Effector memory CD4-positive, alpha-beta T cell (primary cell): ENCODE measurements at places on chromosomes 16 and 17.

DNA sequence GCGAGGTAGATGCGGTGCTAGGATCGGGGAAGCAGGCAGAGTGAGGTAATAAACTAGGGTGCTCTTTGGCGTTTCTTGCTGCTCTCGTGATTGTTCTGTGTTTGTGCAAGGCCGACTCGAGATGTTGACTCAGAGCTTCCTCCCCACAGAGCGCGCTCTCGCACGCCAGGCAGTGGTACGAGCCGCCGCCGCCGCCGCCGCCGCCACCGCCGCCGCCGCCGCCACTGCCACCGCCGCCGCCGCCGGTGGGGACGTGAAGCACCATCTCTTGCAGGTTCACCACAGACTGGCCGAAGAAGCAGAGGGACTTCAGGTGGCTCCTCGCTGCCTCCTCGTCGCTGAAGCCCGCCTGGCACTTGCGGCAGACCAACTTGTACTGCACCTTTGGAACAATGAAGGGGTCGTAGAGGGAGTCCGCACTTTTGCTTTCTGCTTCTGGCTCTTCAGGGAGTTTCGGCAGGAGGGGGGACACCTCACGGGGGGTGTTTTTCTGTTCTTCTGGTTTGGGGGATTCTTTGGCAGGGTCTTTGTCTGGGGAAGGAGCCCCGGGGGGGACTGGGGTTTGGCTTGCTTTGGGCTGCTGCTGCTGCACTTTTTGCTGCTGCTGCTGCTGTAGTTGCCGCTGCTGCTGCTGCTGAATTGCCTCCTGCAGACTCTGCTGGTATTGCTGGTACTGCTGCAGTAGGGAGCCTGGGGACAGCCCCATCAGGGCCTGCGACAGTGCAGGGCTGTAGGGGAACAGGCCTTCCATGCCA is 260.2 kb downstream of the ZFHX3 start:
- H3K27ac ChIP-seq = no peak overlapping the region
- peaks cover 6% of the 10 kb centered on the region for H3K27me3 ChIP-seq
- no peaks in the 10 kb centered on the region for H3K36me3 ChIP-seq

DNA sequence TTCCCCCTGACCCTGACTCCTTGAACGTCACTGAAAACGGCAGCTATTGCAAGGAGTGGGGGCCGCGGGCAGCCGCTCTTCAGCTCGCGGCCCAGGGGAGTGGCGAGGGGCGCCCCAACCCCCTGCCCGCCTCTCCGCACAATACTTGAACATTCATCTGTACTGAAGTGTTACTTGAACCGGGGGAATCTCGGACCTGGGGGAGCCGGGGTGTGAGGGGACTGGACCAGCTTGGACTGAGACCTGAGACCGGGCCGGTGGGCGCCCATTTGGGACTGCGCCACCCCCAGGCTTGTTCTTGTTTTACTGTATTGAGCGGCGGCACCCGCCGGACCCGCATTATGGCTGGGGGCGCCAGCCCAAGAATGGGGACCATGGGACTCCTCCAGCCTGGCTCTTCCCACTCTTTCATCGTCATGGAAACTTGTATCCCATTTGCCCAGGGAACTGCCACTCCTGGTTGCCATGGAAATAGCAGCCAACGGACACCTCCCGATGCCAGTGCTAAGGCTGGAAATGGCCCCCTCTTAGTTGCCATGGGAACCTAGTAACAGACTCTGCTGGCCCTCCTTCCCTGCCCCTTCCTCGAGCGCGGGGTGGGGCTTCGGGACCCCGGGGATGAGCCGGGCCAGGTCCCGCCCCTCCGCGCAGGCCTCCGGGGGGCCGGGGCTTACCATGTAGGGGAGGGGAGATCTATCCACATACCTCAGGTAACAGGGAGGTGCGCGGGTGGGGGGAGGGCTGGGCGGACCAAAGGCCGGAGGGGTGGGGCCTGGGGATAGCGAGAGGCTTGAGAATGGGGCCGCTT is 805 bp upstream of the ORAI3 start:
- peak overlapping the region; percentile 69 for H3K27ac ChIP-seq
- H3K27me3 ChIP-seq = no peaks in the 10 kb centered on the region
- peaks cover 3% of the 10 kb centered on the region for H3K36me3 ChIP-seq
- H3K4me3 ChIP-seq = no peak overlapping the region
- H3K4me1 ChIP-seq = peaks cover 18% of the 10 kb centered on the region

GRCh38 chr16:53580038-53580802 is 77.2 kb upstream of the AKTIP start:
- H3K27me3 ChIP-seq = no peaks in the 10 kb centered on the region
- no peak overlapping the region for H3K27ac ChIP-seq
- DNase-seq = no peak
- H3K4me3 ChIP-seq = no peak overlapping the region

DNA sequence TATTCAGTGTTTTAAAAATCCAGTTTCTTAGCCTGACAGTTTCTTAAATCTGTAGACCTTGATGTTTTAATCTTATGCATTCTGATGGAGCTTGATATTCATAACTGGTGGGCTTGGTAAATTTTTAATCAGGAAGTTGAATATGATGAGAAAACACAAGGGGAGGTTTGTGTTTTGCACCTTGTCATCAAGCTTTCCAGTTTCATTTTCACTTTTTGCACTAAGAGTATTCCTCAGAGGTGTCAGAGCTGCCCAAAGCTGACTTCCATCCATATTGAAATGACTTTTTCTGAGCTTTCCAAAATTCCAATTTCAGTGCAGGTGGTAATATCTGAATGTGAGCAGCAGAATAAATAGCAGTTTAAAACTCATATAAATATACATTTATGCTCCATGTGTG is 555.0 kb upstream of the RBFOX1 start:
- no peaks in the 10 kb centered on the region for H3K27me3 ChIP-seq
- no peak for DNase-seq
- no peak overlapping the region for H3K4me3 ChIP-seq
- H3K36me3 ChIP-seq = no peaks in the 10 kb centered on the region
- no peak overlapping the region for H3K27ac ChIP-seq

DNA sequence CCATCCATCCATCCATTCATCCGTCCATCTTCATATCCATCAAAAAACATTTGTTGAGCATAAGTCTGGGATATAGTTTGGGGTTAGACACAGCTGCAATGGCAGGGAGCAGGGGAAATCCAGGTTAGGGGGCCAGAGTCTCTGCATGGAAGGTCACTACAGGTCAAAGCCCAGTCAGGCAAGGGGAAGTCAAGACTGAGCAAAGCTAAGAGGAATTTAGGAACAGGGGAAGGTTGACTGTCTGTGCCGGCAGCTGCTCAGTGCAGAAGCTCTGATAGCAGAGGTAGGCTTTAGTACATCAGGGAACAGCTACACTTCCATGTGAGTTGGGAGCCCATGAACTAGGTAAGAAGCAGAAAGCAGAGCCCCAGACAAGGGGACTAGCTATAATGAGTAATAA is 68.1 kb downstream of the IRF8 start:
- DNase-seq = no peak
- H3K4me3 ChIP-seq = no peak overlapping the region
- no peaks in the 10 kb centered on the region for H3K36me3 ChIP-seq
- no peaks in the 10 kb centered on the region for H3K27me3 ChIP-seq
- H3K27ac ChIP-seq = no peak overlapping the region

GRCh38 chr17:12522336-12522735 is 143.4 kb upstream of the MYOCD start:
- DNase-seq = no peak
- H3K4me1 ChIP-seq = no peaks in the 10 kb centered on the region

DNA sequence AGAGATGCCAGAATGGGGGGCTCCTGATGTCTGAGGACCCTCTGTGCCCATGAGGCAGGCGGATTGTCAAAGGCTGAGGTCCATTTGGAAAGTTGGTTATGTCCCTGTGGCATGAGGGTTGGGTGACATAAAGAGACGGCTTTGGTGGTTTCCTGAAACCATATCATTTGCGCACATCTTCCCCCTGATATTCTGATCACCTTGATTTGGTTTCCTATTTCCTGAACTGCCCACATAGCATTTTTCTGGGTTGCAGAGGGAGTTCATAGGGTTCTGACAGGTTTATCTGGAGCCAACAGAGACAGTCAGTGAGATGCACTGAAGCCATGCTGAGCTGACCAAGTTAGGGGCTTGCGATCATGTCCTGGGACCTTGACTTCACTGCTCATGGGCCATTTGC is 15.7 kb upstream of the RNF222 start:
- H3K27me3 ChIP-seq = peaks cover 4% of the 10 kb centered on the region
- H3K36me3 ChIP-seq = no peaks in the 10 kb centered on the region
- DNase-seq = no peak
- H3K4me1 ChIP-seq = peaks cover 7% of the 10 kb centered on the region
- no peak overlapping the region for H3K27ac ChIP-seq
- no peak overlapping the region for H3K4me3 ChIP-seq

GRCh38 chr16:564690-565418 is 2.0 kb upstream of the NHLRC4 start:
- H3K4me1 ChIP-seq = peaks cover 33% of the 10 kb centered on the region
- no peak overlapping the region for H3K4me3 ChIP-seq
- peaks cover 8% of the 10 kb centered on the region for H3K27me3 ChIP-seq

DNA sequence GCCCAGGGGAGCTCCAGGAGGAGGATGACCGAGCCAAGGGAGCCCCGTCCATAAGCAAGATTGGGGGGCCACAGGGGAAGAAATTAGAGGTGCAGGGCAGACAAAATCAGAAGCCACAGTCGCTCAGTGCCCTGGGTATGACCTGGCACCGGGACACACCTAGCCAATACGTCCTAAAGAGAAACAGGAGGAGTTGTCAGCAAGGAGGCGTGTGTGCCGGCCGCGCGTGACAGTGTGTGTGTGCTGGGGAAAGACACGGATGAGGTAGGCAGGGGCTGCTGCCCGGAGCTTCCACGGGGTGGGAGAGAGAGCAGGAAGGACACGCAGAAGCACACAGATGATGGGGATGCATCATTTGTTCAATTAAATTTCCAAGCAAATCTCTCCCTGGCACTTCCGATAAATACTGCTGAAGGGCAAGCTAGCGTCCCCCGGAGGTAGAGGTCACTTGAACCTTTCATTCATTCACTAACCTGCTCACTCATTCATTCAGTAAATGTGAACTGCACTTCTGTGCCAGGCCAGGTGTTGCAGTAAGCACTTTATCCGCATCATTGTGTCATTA is 38.0 kb downstream of the C16orf95 start:
- H3K4me1 ChIP-seq = no peaks in the 10 kb centered on the region
- no peaks in the 10 kb centered on the region for H3K27me3 ChIP-seq
- no peak overlapping the region for H3K27ac ChIP-seq
- no peak overlapping the region for H3K4me3 ChIP-seq
- no peaks in the 10 kb centered on the region for H3K36me3 ChIP-seq
- DNase-seq = no peak

GRCh38 chr17:56656701-56657327 is 63.3 kb downstream of the NOG start:
- no peak for DNase-seq
- no peaks in the 10 kb centered on the region for H3K27me3 ChIP-seq
- H3K4me3 ChIP-seq = no peak overlapping the region
- no peaks in the 10 kb centered on the region for H3K36me3 ChIP-seq
- H3K27ac ChIP-seq = no peak overlapping the region

DNA sequence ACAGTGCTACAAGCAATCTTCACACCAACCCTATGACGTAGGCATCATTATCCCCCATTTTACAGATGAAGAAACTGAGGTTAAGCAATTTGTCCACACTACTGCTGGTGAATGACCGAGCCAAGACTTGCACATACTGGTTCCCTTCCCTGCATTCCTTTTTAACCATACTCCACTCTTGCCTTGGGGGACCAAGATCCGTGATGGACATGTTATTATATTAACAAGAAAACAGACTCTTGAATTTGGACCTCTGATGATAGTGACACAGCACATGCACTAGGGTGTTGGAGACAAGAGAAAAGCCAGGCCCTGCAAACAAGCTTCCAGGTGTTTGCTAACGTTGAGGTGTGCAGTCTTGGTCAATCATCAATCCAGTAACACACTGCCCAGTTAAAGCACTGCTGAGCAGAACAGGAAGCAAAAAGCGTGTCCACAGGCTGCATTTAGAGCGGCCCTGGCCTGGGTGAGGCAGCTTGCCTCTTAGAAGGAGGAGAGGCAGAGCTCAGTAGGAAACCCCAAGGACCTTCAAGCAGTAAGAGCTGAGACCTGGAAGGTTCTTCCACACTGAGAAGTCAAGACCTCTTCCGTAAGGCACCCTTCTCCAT is 36.7 kb downstream of the HNF1B start:
- H3K27me3 ChIP-seq = peaks cover 3% of the 10 kb centered on the region
- H3K36me3 ChIP-seq = no peaks in the 10 kb centered on the region
- H3K4me1 ChIP-seq = no peaks in the 10 kb centered on the region
- no peak overlapping the region for H3K4me3 ChIP-seq
- no peak overlapping the region for H3K27ac ChIP-seq

GRCh38 chr17:83053021-83053681 is 26.3 kb upstream of the METRNL start:
- H3K36me3 ChIP-seq = no peaks in the 10 kb centered on the region
- no peak overlapping the region for H3K4me3 ChIP-seq
- H3K27ac ChIP-seq = no peak overlapping the region
- DNase-seq = no peak

DNA sequence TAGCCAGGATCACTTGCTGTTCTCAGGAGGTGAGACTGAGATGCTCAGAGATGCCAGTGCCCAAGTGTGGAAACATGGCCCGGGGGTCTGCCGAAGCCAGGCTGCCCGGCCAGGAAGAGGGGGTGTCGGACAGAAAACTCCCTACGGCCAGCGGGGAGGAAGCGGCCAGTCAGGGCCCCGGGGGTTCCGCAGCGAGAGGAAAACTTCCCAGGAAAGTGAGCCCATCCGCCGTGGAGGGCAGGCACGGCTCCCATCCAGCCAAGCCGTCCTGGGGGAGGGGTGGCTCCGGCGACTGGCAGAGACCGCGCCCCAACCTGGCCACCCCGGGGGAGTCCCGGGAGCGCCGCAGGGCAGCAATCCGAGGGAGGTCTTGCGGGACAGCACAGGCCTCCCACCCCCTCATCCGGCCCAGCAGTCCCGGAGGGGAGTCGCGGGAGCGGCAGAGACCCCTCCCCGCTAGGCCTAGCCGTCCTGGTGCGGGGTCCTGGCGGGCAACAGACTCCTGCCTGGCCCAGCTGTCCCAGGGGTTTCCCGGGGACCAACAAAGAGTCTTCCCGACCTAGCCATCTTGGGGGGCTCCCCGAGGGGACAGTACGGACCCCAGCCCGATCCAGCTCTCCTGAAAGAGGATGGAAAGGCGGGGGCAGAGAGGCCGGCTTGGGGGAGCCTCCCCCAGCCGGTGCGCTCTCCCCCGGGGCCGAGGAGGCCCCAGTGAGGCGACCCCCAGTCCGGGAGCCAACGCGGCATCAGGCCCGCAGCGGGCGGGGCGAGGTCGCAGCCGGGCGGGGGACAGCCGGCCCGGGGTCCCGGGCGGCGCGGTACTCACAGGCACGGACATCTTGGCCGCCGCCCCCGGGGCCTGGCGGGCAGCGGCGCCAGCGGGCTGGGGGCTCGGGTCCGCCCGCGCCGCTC is 13.8 kb upstream of the BCAR1 start:
- no peak for DNase-seq
- no peak overlapping the region for H3K27ac ChIP-seq
- no peaks in the 10 kb centered on the region for H3K36me3 ChIP-seq
- peaks cover 7% of the 10 kb centered on the region for H3K4me1 ChIP-seq
- H3K4me3 ChIP-seq = peak overlapping the region; percentile 58
